ENCODE measurements at places on chromosomes 5 and 9.

DNA sequence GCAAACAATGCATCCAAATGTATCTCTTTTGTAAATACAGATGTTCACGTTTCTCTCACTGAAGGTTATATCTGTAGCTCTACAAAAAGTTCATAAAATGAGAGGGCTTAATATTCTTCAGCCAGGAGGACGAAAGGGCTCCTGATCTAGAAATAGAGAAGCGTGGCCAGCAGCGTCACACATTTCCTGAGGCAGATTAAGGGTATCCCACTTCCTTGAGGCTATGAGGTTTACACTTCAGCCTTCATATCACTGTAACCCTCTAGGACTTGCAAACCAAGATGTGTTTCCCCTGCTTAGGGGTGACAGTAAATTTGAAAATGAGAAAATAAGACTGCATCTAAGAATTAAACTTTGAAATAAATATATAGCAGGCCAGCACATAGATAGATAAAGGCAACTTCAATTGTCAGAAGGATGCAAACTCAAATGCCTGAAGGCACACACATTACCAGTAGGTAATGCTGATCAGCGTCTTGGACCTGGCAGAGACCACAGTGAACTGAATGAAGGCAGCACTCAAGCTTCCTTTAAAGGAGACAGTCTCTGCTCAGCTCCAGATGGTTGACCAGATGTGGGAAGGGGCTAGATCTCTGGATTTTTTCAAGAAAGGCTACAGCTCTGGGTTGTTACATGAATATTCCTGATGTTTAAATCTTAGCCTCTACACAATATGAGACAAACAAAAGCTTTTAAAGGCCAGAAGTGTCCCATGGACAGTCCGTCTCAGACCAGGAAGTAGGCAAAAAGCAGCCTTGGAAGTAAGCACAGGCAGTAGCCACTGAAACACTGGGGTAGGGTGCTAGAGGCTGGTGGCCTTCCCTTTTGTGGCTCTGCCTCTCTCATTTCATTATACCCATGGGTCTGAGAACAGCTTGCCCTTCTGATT lies 197.7 kb downstream of the MCTP1 start:
- no peak for DNase-seq

- no peak for DNase-seq
These were observed 2.6 kb downstream of the PDLIM4 start for GRCh38 chr5:132260051-132260450.

GRCh38 chr5:19002111-19002510 lies 985.9 kb downstream of the CDH18 start:
- DNase-seq, result no peak

DNA sequence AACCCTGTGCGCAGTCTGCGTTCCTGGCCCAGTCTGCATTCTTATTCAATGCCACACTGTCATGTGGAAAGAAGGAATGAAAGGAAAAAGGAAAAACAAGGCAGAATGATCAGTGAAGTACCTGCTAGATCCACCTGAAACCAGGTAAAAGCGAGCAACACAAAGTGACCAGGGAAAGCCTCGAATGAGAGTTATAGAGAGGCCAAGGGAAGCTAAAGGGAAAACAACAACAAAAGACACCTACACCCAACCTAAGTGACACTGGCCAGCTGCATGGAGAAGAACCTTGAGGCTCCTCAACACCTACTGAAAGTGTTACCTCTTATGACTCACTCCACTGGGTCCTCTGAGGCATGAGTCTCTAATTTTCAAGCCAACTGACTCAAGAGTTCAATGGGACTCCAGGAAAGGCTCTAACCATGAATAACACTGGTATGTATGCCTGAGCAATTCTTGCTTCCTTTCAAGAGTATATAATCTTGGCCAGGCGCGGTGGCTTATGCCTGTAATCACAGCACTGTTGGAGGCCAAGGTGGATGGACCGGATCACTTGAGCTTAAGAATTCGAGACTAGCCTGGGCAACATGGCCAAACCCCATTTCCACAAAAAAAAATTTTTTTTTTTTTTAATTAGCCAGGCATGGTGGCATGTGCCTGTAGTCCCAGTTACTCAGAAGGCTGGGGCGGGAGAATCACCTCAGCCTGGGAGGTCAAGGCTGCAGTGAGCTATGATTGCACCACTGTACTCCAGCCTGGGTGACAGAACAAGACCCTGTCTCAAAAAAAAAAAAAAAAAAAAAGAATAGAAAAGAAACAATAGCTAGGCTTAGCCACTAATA lies 29.0 kb downstream of the MTMR12 start:
- DNase-seq, result no peak

GRCh38 chr5:40842351-40842750 lies 1.2 kb downstream of the CARD6 start:
- no peak for DNase-seq

DNA sequence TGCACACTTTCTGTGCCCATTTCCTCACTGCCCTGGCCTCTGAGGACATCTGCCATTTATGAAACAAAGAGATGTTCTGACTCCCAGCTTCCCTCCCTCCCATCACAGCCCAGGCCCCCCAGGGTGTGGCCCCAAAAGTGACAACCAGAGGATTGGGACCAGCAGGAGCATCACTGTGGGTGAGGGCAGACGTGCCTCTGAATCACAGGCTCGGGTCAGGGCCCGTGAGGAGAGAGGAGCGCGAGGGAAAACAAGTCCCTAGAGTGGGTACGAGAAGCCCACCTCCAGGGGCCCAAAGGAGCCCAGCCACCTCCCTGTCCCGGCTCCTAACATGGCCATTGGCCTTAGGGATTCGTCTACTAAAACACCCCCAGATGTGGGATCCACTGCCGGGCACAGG lies 138.0 kb upstream of the FSTL4 start:
- DNase-seq, result no peak

GRCh38 chr5:132530946-132531345 lies 12.4 kb downstream of the IL5 start:
- DNase-seq, result no peak

DNA sequence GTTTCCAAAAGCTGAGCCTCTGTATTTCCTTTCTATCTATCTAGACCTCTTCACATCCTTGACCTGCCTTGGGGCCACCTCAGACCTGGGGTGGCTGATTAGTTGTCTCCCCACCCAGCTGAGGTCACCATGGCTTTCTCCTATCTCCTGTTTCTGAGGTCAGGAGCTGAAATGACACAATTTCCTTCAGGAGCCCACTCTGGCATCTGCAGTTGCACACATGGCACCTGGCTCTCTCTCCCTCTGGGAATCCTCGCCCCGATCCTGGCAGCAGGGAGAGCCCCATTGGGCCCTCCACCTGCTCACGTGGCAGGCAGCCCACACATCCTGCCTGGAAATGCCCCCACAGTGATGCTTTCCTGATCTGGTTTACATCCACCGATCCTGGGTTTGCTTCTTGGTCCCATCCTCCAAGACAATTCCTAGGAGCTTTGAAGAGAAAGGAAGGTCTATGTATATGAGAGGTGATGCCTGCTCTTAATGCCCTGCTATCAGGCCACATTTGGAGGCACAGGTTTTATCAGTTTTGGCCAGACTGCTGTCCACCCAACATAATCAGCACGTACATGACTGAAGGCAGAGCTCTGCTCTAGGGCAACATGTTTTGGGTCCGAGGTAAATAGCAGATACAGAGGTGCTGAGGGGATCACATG lies 53.7 kb downstream of the MARCHF3 start:
- no peak for DNase-seq

DNA sequence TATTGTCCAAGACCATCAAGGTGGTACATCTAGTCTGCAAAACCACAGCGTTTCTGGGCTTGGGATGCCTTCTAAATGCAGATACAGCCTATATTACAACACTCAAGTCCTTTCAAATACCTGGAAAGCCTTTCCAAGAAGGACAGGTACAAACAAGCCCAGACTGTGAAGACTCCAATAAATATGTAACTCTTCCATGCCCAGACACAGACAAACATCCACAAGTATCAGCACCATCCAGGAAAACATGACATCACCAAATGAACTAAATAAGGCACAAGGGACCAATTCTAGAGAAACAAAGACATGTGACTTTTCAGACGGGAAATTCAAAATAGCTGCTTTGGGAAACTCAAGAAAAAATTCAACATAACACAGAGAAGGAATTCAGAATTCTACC lies 152.7 kb upstream of the POC5 start:
- no peak for DNase-seq

GRCh38 chr5:179137016-179137642 lies 77.0 kb downstream of the ZNF354C start:
- DNase-seq, result no peak

GRCh38 chr5:137566118-137566541 lies 67.0 kb upstream of the SPOCK1 start:
- no peak for DNase-seq

GRCh38 chr5:31215236-31215635 lies 21.8 kb downstream of the CDH6 start:
- no peak for DNase-seq

- DNase-seq, result no peak
These were observed 546.0 kb upstream of the GRAMD2B start for GRCh38 chr5:125877248-125877647.

- DNase-seq, result no peak
These were observed 1.5 kb downstream of the NFIL3 start for GRCh38 chr9:91421971-91422757.

DNA sequence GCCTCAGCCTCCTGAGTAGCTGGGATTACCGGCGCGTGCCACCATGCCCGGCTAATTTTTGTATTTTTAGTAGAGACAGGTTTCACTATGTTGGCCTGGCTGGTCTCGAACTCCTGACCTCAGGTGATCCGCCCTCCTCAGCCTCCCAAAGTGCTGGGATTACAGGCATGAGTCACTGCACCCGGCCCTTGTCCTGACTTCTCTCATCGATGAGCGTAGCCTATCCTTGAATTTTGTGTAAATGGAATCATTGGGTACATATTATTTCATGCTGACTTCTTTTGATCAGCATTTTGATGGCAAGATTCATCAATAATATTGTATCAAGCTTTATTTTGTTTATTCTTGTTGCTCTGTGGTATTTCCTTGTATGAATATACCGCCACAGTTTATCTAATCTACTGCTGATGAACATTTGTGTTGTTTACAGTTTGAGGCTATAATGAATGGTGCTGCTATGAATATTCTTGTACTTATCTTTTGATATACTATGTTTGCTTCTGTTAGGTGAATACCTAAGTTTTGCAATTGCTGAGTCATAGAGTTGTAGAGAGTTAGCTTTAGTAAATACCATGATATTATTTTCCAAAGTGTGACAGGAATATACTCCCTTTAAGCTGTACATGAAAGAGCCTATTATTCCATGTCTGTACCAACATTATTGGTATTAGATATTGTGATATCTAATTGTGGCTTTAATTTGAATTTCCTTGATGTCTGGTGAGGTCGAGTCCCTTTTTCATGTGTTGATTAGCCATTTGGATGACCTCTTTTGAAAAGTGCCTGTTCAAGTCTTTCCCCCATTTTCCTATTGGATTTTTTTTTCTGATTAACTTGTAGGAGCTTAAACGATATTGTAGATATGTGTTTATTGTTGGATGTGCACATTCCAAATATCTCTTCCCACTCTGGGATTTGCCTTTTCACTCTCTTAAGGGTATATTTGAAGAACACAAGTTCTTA lies 107.5 kb downstream of the RGS3 start:
- DNase-seq, result no peak

GRCh38 chr9:136171009-136171800 lies 33.7 kb downstream of the LHX3 start:
- no peak for DNase-seq

- no peak for DNase-seq
These were observed 1955.5 kb downstream of the MAT2B start for GRCh38 chr5:165460911-165461310.

- peak; percentile 91 for DNase-seq
These were observed 523.5 kb upstream of the CLINT1 start for GRCh38 chr5:158382473-158382872.

DNA sequence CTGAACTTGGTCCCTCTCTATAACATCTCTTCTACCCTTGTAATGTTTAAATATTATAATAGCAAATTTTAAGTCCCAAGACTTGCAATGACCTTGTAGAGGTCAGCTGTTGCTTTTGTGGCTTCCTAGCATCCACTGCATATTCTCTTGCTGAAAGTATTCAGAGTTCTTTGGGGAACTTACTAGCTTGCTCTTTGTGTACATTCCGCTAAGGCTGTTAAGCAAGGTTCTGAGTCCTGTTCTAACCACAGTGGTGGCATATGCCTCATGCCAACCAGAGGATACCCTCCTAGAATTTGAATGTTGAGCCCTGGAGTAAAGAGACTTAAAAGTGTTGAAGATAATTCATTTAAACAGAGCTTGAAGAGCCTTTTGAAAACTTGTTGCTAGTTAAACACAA lies 570.9 kb downstream of the TLE1 start:
- DNase-seq, result no peak

DNA sequence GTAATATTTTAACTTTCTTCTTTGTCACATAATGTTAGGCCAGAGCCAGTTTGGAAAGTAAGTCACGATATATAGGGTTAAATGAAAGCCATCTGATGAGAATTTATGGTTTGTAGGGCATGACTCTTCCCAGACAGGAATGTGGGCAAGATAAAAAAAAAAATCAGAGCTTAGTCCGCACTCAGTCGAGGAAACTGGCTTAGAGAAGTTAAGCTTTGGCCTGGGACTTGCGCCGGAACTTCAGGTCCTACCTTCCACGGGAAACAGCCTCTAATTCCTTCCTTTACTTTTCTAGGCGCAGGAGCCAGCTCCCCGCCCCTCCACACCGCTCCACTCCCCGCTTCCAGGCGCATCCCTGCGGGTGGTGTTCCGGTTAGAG lies 475 bp downstream of the DDX31 start:
- DNase-seq, result peak; percentile 23

DNA sequence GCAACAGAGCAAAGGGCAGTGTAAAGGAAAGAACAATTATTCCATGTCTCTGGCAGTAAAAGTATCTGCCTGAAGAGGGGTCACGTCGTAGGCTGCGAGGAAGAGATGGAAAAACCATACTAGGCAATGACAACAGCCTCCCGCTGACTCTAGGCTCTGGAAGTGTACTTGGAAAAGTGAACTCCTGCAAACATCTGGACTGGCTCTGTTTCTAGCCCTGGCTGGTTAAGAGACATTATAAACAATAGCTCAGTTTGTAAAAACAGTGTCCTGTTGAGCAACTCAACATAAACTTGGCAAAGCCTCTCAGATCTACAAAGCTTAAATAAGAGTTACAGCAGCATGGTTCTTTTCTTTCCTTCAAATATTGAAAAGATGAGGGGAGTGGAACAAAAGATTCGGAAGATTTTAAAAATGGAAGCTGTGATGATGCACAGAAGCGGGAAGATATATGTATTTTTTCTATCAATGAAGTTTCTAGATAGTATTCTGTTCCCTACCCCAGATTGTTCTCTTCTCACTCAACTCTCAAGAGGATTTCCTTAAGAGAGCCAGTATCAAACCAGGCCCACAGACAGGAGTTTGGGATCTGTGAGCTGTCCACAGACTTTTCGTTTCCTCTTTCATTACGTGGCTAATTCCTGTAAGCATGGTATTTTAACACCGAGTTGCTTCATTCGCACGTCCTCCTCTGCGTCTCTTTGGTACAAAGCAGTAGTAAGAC lies 79.4 kb downstream of the SPTLC1 start:
- peak; percentile 35 for DNase-seq
